ENCODE measurements at places on chromosomes 12 and 14.

- no peak for DNase-seq
These were observed 12.6 kb upstream of the SNX6 start for GRCh38 chr14:34642595-34642994.

GRCh38 chr12:25269701-25270100 lies 19.0 kb upstream of the KRAS start:
- peak; percentile 40 for DNase-seq

DNA sequence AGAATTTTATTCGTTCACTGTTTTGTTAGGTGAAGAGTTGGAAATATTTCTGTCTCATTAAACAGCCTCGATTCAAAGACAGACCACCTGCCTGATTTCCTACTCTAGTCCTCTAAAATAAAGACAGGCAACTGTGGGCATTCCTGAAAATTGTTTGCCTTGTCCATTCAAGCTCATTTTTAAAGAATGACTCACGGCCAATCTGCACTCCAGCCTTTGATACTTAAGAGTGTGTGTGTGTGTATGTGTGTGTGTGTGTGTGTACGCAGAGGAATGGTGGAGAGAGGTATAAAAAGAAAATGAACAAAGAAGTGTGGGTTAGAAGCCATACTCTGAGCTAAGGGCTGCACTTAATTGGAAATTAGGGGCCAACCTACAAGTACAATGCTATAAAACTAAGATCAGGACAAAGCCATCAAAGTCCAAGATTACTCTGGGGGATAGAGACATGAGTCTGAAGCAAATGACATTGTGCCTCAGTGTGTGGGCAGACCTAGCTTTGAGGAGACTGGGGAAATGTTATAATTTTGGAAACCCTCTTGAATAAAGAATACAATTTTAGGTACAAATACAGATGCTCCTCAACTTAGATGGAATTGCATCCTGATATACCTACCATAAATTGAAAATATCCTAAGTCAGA lies 45.6 kb upstream of the SOCS2 start:
- DNase-seq = no peak

GRCh38 chr12:49233842-49234526 lies 30.9 kb upstream of the TUBA1C start:
- peak; percentile 90 for DNase-seq

GRCh38 chr12:116130431-116130830 lies 147.1 kb downstream of the MED13L start:
- DNase-seq = no peak

DNA sequence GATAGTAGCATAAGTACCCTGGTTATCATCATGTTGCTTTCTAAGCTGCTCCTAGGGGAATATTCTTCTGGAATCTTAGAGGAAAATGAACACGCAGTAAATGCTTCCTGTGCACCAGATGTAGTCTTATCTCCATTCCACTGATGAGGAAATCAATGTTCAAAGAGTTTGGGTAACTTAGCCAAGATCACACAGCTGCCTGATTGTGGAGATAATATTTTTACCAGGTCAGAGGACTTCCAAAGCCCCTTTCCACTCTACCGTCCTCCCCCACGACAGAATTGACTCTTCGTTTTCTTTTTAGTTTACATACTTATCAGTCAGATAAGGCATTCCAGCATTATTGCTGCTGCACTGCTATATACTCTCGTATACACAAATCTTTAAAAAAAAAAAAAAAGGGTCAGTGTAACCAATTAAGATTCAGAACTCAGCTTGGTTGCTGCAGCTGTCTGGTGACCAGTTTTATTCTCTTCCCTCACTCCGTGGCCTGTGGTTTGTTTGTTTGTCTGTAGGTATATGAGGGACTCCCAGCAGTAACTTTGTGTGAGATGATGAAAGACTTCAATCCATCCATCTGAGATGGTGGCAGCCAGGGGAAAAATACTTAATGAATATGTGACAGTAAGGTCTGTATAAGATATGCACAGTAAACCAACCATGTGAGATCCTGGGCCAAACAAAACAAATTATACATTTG lies 110.5 kb downstream of the TGFB3 start:
- DNase-seq = no peak

GRCh38 chr12:125954362-125954761 lies 889.1 kb downstream of the AACS start:
- no peak for DNase-seq

DNA sequence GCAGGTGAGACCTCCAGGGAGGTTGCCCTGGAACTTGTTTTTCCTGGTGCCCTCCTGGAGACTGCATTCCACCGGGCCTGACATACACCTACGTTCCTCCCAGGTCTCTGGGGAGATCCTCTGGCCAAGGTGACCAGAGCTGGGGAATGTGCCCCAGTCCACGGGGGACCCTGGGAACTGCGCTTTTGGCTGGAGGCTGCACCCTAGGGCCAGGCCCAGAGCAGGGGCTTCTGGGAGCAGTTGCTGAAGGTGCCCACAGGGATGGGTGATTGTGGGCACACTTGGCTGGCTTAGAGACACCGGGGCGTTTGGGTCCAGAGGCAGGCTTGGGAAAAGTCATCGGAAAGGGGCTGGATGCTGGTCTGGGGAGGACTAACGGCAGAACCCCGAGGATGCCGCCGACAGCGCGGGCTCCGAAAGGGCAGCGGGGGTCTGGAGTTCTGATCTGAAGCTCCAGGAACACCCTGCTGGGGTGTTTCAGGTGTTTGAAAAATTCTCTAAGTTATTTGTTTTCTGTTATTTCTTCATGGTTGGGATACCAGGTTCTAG lies 36.5 kb upstream of the TDRD9 start:
- DNase-seq = no peak

DNA sequence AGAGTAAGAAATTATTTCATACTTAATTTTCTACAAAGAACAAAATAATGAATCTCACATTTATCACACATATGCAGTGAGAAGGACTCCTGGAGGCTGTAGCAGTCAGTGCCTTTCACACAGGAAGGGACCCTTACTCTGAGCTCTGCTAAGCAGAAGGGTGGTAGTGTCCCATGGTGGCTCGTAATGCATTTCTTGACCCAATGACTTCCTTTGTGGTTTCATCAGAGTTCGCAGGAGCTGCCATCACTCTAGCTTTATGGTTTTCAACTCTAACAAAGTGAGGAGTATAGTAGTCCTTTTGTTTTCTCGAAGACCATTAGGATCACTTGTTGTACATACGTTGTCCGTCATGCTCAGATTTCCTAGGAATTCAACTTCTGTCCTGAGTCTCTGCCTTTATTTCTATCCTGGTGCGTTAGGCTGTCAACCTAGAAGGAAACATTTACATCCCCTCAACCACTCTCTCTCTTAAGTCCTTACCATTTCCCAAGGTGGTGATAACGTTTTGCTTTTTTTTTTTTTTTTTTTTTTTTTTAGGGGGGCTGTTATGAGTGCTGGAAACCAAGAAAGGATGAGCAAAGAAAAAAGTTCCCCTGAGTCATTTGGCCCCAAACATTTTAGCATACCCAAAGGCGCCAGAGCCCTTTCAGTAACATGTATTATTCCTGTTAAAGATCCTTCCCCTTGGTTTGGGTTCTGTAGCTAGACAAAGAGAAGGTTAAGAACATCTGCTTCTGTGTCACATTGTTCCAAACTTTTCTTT lies 37.2 kb downstream of the GABARAPL1 start:
- DNase-seq = no peak

DNA sequence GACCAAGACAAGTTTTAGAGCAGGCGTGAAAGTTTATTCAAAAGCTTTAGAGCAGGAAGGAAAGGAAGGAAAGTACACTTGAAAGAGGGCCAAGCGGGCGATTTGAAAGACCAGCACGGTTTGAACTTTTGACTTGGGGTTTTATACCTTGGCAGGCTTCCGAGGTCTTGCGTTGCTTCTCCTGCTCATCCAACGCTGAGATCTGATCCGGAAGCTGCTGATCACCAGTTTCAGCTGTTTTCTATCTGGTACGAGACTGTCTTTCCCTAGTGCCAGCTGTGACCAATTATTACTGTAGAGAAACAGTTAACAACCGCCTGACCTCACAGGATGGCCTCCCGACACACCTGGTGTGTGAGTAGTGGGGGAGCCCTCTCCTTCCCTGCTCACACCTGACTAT lies 20.6 kb upstream of the SNRPF start:
- DNase-seq = no peak

DNA sequence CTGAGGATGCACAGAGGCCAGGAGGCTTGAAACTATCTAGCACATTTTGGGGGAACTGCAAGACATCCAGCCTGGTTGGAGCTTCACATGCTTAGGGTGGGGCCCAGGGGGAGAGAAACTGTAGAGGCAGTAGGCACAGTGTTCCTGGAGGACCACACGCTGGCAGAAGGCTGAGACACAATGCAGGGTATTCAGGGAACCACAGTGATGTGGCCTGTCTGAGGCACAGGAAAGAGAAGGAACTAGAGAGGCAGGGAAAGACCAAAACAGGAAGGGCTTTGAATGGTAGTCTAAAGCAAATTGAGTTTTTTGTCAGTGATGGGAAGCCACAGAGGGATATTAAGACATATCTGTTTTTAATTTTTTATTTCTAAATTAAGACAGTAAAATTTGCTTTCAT lies 100.2 kb upstream of the PRICKLE1 start:
- DNase-seq = no peak

GRCh38 chr12:123934016-123934620 lies 38.5 kb downstream of the CCDC92 start:
- no peak for DNase-seq

- no peak for DNase-seq
These were observed 77.0 kb downstream of the KITLG start for GRCh38 chr12:88503281-88503703.

DNA sequence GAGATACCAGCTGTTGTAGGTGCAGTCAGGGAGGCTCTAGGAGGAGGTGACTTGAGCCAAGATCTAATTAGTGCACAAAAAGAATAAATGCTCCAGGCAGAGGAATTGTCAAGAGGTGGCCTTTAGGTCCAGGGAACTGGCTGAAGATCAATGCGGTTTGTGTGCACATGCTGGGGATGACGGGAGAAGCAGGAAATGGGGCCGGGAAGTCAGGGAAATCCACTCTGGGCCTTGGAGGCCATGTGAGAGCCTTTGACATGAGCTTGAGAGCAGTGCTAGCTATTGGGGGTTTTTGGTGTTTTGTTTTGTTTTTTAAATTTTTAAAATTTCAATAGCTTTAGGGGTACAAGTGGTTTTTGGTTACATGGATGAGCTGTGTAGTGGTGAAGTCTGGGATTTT lies 67.4 kb downstream of the MVK start:
- no peak for DNase-seq

DNA sequence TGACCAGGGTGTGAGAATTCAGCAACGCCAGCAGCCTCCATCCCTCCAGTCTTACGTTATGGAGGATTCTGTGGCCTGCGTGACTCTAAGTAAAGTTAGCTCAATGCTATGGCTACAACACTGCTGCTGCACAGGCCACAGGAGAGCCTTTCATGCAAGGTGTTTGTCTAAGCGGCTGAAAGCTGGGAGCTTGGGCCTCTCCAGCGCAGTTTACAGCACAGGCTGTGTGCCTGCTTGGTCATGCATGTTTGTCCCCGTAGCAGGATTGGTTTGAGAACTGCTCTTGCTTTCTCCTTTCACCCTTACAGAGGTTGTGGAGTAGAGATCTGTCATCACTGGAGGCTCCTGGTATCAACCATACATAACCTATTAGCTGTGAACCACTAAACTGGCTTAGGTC lies 113.1 kb upstream of the TMCC3 start:
- no peak for DNase-seq

GRCh38 chr14:105476097-105476830 lies 1.6 kb downstream of the CRIP2 start:
- DNase-seq = no peak

DNA sequence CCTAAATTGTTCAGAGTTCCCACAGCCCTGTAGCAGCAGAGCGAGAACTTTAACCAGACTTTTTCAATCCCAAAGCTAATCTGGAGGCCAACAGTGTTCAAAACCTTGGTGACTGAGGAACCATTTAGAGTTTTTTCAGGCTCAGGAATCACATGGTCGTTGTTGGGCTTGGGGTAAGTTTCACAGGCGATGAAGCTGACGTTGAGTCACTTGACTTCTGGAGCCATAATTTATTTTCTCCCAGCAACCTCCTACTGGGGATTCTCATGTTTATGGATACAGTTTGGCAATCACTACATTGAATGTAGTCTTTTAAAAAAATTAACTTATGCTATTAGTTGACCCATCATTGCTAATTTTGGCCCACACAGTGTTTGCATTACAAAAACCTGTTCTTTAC lies 34.5 kb downstream of the SSPN start:
- DNase-seq = no peak

DNA sequence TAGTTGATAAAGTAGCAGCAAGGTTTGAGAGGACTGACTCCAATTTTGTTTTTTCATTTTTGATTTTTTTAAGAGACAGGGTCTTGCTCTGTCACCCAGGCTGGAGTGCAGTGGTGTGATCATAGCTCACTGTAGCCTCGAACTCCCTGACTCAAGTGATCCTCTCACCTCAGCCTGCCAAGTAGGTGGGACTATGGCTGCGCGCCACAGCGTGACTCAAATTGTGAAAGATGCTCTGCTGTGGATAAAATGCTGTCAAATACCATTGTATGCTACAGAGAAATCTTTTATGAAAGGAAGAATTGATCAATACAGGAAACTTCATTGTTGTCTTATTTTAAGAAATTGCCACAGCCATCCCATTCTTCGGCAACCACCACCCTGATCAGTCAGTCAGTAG lies 48.3 kb downstream of the SCN8A start:
- DNase-seq = no peak

DNA sequence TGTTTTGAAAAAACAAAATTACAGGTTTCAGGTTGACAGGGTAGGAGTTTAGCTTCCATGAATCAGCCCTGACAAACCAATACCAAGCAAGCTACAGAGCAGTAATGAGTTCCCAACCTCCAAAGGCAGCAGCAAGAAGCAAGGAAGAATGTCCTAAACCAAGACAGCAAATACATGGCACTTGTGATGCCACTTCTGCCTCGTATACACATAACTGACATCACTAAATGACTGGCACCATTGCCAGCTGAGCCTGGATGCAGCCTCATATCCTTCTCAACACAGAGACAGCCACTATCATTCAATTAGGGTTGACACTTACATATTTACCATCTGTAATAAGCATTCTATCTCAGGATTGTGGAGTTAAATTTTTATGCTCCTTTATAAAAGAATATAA lies 35.0 kb upstream of the MDM1 start:
- no peak for DNase-seq

DNA sequence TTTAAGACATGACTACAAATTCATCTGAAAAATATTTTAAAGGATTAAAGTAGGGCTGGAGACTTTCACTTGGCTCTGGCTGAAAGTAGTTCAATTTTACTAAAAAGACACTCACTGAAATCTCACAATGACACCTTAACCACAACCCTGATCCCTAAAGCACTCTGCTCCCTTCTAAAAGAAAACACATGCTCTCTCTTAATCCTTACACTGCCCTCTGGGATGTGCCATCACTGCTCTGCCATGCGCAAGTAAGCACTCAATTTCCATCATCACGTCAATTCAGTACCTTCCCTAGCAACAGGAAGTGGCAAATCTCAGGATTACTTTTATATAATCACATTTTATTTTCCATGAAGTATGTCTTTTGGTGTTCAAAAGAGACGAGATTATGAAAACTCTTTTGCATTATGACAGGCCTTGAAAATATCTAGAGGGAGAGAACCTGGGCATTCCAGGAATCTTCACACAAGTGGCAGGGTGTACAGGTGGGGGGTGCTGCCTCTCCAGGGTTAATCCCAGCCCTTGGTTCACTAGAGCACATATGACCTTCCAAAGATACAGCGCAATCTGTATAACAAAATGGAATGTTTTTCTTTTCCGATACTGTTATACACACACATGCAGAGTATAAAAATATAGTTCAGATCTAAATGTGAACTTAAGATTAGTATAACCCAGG lies 7.3 kb downstream of the ATG14 start:
- DNase-seq = no peak

- no peak for DNase-seq
These were observed 553.7 kb downstream of the FOXG1 start for GRCh38 chr14:29320286-29320685.

Data from GDM1 (cell line).